ENCODE measurements at places on chromosomes 6 and 20.

GRCh38 chr6:21739241-21739640 is 145.7 kb downstream of the SOX4 start:
- DNase-seq: no peak

DNA sequence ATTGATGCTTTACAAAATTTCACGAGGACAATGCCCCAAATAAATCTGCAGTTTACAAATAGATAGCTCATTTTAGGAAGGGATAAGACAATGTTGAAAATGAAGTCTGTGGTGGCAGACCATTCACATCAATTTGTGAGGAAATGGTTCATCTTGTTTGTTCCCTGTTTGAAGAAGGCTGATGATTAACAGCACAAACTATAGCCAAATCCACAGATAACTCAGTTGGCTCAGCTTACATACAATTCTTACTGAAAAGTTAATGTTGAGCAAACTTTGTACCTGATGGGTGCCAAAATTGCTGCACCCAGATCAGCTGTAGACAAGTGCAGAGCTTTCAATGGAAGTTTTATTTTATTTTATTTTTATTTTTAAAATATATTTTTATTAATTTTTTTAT is 763.9 kb downstream of the DOK5 start:
- no peak for DNase-seq

- no peak for DNase-seq
Observed at GRCh38 chr20:63917811-63918210, 22.9 kb downstream of the DNAJC5 start.

GRCh38 chr20:50052550-50053361 is 60.2 kb downstream of the UBE2V1 start:
- no peak for DNase-seq

DNA sequence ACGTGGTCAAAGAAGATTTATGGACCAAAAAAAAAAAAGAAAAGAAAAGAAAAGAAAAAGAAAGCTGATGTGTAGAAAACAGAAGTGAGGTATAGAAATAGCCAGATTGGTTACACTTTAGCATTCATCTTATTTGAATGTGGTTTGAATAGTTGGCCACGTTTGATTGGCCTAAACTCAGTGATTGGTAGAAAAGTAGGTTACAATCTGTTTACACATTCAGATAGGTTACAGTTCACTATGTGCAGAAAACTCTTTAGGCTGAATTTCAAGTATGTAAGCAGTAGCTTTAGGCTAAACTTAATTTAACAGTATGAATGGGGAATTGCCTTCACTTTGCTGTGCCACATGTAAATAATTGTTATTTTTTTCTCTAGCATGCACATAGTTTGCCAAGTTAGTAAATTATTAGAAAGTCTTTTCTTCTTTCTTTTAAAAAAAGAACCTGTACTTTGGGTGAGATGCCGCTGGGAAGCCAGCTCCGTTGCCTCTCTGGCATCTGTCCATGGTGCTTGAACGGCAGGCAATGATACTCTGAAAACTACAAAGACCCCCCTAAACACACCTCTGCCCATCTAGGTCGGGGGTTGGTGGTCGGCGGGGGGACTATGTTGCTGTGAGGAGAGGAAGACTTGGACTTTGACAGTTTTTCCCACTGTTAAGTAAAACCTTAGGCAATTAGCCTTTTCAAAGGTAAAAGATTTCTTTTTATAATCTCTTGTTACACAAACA is 173.0 kb downstream of the AIG1 start:
- DNase-seq: no peak
